Skeletal muscle cell (primary cell): ENCODE measurements at places on chromosomes 6 and 20.

GRCh38 chr6:90266905-90267621 lies 29.6 kb downstream of the BACH2 start:
- DNase-seq = no peak

- no peak for DNase-seq
Observed at GRCh38 chr6:11514672-11515071, 22.9 kb upstream of the TMEM170B start.

- no peak for DNase-seq
Observed at GRCh38 chr20:23517719-23518118, 26.8 kb downstream of the CST8 start.

DNA sequence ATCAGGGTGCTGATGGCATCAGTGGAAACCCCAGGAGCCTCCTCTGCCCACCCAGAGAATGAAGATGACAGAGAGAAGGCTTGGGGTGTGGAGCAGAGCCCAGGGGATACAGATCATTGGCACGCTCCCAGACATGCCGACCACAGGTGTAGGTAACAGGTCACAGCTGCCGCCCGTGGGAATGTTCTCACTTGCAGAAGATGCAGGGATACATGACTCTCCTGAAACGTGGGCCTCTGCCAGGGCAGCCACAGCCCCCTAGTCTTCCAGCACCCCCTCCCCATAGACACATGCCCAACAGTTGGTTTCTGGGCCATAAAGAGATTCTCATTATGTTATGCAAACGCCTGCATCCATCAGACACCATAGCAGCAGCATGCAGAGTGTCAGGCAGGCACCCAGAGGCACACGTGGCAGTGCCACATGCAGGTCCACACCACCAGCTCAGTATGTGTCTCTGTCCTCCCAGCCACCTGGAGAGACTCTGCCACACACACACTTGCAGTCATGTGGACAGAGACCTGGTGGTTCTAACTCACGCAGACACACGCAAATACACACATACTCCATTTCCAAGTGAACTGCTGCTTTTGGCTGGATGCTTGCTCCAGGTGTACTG lies 45.5 kb downstream of the LRFN2 start:
- DNase-seq = no peak

GRCh38 chr6:92648364-92649086 lies 770.8 kb downstream of the EPHA7 start:
- no peak for DNase-seq

GRCh38 chr6:100161782-100162365 lies 167.9 kb upstream of the MCHR2 start:
- DNase-seq = no peak

DNA sequence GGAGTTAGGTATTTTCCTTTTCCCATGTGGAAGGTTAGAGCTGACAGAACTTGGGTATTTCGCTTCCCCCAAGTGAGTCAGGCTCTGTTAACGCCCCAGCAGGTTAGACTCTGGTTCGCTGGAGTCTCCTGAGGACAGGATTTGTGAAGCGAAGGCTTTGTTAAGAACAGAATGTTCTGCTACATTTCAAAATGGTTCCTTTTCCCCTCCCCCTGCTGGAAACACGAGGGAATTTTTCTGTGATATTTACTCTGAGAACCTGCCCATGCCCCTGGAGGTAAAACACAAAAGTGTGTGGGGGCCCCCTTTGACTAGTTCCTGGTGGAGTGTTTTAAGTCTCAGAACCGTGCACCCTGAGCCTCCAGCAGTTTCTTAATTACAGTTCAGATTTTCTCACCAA lies 731.4 kb upstream of the CITED2 start:
- DNase-seq = peak; percentile 43

DNA sequence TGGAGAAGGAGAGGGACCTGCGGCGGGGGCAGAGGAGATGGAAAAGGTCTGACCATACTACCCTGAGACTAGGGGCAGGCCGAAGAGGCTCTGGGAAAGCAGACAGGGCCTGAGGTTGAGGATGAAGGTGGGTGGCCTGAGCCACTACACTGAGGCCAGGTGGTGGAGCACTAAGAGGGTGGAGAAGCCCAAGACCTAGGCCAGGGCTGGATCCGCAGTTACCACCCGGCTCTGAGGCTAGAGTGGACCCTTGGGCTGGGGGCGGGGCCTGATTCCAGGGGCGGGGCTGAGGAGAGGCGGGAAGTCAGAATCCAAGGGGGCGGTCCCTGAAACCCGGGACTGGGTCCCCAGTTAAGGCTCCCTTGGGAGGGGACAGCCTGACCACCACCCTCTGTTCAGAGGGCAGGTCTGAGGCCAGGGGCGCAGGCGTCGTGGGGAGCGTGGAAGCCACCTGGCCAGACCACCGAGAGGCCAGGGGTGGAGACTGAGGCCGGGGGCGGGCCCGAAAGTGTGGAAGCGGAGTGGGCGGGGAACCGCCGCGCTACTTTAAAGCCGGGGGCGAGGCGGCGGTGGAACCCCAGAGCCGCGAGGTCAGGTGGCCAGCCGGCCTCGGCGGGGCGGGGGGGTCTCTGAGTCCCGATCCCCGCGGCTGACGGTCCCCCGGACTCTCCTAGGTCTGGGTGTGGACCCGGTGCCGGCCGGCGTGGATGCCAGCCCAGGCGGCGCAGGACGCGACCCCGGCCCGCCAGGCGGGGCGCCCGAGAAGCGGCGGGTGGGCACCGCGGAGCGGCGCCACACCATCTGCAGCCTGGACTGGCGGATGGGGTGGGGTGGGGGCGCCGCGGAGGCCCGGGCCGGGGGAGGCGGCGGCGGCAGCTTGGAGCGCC lies 8.3 kb downstream of the CCM2L start:
- DNase-seq = no peak

- DNase-seq = no peak
Observed at GRCh38 chr20:51285684-51286083, 256.8 kb downstream of the NFATC2 start.

DNA sequence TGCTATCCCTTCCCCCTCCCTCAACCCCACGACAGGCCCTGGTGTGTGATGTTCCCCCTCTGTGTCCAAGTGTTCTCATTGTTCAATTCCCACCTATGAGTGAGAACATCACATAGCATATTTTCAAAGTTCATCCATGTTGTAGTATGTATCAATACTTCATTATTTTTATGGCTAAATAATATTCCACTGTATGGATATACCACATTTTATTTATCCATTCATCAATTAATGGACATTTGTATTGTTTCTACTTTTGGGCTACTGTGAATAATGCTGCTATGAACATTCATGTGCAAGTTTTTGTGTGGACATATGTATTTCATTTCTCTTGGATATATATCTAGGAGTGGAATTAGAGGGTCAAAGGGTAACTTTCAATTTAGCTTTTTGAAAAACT lies 58.7 kb upstream of the ARMC2 start:
- DNase-seq = no peak

DNA sequence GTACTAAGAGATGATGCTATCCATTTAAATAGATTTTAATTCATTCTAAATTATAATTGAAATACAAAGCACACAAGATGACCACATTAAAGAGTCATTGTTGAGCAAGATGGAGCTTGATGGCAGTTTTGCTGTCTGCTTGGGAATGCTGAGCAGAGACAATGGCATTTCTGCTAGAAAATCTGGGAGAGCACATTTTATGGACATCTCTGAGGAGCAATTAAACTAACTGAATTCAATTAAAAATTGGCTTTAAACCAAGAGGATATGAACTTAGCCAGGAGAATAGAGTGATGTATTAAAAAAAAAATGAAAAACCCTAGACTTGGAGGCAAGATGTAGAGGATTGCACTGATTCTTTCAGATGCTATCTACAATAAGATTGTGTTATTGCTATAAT lies 19.1 kb upstream of the ADGRB3 start:
- no peak for DNase-seq

DNA sequence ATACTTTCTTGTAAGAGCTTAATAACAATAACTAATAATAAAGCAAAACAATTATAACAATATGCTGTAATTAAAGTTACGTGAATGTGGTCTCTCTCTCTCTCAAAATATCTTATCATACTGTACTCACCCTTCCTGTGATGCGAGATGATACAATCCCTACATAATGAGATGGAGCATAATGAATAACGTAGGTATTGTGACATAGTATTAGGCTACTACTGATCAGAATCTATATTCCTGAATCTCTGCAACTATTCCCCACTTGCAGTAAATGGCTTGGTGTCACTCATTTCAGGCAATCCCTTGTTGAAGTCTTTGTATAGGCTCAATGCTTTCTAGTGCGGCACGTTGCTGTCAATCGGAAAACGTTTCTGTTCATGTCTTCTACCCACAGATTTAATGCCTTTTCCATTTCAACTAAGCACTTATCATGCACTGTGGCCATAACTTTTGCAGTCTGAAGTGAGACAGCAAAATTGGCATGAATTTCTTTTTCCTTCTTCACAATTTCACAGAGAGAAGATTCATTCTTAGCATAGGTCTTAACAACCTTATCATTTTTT lies 32.3 kb downstream of the MOXD1 start:
- no peak for DNase-seq

- peak; percentile 81 for DNase-seq
Observed at GRCh38 chr20:50303573-50304500, 113.2 kb downstream of the CEBPB start.

DNA sequence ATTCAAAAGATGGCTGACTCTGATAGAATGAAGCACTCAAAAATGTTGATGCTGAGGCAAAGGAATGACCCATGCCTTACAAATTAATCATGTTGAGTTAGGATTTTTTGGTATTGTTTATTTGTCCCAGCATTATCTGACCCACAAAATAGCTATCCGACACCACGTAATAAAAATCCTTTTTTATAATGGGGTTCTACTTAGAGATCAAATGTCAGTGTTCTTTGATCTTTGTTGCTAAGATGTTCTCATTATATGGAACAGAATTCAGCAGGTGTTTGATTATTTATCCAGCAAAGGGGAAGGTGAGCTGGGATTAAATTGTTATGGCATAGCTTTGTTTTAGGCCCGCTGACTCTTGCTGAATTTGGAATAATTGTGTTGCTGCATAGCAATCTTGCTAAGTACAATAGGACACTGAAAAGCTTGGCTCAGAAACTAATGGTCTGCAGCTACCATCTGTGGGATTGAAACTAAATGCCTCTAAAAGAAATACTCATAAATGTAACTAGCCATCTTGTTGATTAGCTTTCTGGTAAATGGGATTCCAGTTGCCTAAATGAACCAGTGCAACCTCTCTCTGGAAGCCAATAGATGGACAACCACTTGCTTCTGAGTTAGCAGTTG lies 180.2 kb upstream of the HDAC2 start:
- no peak for DNase-seq

GRCh38 chr6:124470803-124471202 lies 491.4 kb upstream of the RNF217 start:
- no peak for DNase-seq

GRCh38 chr6:152471456-152472265 lies 165.5 kb downstream of the SYNE1 start:
- no peak for DNase-seq

GRCh38 chr6:74253261-74253660 lies 557.3 kb downstream of the CD109 start:
- no peak for DNase-seq

GRCh38 chr20:29300579-29301551 lies 1956.6 kb upstream of the DEFB115 start:
- no peak for DNase-seq

DNA sequence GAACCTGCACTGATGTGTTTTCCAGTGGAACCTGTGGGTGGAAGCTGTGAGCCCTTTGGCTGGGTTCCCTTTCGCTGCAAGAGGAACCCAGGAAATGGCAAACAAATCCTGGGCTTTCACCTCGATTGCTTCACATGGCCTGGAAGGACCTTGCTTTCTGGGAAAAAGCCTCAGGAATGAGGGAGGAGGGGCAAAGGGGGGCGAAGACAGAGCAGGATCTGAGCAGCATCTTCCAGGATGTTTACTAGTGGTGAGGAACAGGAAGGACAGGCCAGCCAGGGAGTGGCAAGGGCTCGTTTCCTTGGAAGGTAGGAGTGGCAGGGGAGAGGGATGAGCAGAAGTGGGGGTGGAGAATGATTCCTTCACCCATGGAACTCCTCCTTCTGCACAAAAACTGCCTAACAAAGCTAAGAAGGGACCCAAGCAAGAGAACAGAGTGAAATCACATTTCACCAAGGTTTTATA lies 5.9 kb downstream of the SLC2A10 start:
- peak; percentile 43 for DNase-seq

DNA sequence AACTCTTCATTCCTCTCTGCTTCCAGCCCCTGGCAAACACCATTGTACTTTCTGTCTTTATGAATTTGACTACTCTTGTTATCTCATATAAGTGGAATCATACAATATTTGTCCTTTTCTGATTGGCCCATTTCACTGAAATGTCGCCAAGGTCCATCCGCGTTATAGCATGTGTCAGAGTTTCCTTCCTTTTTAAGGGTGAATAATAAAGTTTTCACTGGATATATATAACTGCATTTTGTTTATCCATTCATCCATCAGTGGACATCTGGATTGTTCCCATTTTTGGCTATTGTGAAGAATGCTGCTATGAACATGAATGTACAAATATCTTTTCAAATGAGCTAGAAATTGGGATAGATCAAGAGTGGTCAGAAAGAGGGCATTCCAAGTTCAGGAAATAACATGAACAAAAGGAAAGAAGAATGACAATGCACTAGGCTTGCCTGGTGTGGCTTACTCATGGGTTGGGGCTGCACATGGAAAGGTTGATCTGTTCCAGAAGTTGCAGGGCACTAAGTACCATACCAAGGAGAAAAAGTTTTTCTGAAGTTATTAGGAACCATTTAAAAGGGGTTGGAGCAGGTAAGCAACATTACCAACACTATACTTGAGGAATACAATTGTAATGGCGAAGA lies 10.0 kb upstream of the L3MBTL3 start:
- DNase-seq = no peak

GRCh38 chr6:43907789-43908472 lies 137.9 kb downstream of the VEGFA start:
- no peak for DNase-seq

GRCh38 chr6:49890988-49891387 lies 24.7 kb upstream of the CRISP1 start:
- DNase-seq = no peak

GRCh38 chr20:35626386-35627001 lies 10.9 kb downstream of the SPAG4 start:
- no peak for DNase-seq

DNA sequence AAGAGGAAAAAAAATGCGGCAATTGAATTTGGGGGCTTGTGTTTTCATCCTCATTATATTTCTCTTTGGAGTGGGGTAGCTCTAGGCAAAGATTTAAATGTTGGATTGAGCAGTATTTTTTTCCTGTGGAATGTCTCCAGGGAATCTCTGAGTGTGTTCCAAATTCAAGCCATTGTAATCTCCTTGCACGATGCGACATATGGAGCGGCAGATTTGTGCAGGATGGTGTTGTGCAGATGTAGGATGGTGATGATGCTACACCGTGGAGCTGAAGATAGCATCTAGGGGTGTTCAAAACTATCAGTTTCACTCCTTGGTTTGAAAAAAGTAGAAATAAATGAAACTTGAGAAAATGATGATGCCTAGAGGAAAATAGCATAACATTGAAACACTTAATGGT lies 777.5 kb upstream of the EPHA7 start:
- DNase-seq = no peak

GRCh38 chr6:167285077-167285770 lies 5.9 kb upstream of the UNC93A start:
- DNase-seq = no peak

- DNase-seq = peak; percentile 97
Observed at GRCh38 chr6:22113026-22113766, 183.6 kb downstream of the PRL start.
